ENCODE measurements at places on chromosomes 11 and 22.

- DNase-seq: no peak
Observed at GRCh38 chr11:126257144-126257543, 11.6 kb downstream of the SRPRA start.

GRCh38 chr11:121109916-121110586 lies 9.0 kb downstream of the TECTA start:
- DNase-seq: no peak

DNA sequence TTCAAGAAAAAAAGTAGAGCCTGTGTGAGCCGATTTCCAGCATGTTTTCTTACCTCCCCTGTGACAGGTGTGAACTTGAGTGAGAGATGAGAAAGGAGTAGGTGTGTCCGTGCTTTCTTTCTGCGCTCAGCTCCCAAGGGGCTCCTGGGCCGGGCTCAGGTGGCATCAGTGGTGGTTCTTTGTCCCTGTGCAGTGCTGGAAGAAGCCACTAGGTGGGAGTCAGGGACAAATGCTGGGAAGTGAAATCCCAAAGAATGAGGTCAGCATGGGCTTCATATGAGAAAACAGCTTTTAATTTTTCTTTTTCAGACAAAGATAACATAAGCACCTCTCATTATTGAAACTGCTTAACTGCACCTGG lies 57.8 kb downstream of the PPFIBP2 start:
- no peak for DNase-seq

GRCh38 chr22:26592421-26592891 lies 2.5 kb upstream of the TPST2 start:
- no peak for DNase-seq

DNA sequence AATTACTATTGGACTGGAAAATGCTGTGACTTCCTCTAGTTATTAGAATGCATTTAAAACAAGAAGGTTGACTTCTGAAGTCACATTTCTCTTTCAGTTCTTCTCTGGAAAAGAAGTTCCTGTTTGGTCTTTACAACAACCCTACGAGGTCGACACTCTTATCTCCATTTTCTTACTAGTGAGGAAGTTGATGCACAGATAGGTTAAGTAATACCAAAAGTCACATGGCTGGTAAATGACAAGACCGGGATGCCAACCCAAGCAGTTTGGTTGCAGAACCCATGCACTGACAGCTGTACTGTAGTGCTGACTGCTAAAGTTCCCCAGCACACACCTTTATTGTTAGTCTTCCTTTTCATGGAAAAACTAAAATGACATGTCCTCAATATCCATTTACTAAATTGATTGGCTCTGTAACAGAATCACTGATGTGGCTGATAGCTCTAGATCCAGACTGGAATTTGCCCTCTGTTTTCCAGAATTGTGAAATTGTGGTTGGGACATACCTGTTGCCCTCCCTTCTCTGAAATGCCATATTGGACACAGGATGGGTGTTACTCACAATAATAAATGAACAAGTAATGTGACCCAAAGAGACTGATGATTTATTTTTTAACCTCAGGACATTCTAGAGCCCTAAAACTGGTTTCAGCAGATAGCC lies 9.4 kb upstream of the TECTA start:
- DNase-seq: no peak

- no peak for DNase-seq
Observed at GRCh38 chr22:31210556-31211421, 1.3 kb upstream of the LIMK2 start.

- DNase-seq: no peak
Observed at GRCh38 chr11:125132596-125132995, 21.2 kb upstream of the TMEM218 start.

DNA sequence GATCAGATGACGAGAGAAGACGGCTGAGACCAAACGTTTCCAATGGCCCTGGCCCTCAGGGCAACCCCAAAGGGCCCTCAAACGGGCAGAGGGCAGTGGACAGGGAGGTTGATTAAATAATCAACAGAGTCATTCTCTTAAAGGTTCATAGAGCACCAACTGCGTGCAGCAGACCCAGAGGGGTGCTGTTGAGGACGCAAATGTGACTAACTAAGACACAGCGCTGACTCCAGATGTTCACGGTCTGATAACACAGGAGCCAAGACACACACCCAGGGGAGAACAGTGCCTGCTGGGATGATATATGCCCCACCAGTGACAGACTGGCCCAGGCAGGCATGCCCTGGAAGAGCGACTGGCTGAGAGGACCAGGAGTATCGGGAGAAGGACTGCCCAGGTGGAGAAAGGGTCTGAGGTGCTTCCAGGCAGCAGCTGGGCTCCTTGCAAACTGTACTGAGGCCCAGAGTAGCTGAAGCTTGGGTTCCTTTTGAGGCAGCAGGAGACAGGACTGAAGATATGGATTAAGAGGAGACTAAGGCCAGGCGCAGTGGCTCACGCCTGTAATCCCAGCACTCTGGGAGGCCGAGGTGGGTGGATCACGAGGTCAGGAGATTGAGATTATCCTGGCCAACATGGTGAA lies 7.7 kb downstream of the VWCE start:
- no peak for DNase-seq

DNA sequence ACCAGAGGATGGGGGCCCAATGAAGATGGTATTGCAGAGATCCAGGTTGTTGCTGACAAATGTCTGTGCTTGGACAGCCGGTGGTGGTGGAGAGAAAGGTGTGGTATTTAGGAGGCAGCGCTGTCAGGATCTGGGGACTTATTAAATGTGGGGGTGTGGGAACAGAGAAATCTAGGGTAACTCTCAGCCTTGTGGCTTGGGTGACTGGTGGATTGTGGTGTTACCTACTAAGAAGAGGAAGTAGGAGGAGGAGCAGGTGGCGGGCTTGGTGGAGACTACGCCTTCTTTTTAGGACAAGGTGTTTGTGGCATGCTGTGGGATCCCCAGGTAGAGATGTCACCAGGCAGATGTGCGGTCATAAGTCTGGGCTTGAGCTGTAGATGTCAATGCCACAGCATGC lies 144.0 kb downstream of the GRIK4 start:
- no peak for DNase-seq

- no peak for DNase-seq
Observed at GRCh38 chr11:18271206-18271605, 5.1 kb downstream of the SAA1 start.

DNA sequence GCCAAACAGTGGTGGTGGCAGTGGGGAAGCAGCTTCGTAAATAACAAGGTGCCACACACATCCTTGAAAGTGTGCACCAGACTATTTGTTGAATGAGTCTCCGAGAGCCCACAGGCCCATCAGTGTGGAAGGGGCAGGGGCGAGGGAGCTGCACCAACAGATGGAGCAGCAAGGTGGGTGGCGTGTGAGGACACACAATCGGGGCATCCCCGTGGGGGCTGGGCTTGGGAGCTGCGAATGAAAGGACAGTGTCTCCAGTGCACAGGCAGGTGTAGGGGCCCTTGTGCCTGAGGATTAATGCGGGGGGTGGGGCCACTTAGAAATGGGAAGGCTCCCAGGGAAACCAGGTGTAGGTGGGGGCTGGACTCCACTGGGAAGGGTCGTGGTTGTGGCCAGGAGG lies 2.8 kb downstream of the NRXN2 start:
- DNase-seq: no peak

- DNase-seq: peak; percentile 73
Observed at GRCh38 chr11:5605849-5606248, 9.4 kb downstream of the TRIM6 start.

GRCh38 chr22:43447380-43447779 lies 35.6 kb downstream of the MPPED1 start:
- DNase-seq: no peak
